ENCODE measurements at places on chromosomes 6 and 20. TPM values are rescaled to one million over a fixed set of nuclear protein-coding genes. Genes with fewer than 3 reads are reported as not detected.

DNA sequence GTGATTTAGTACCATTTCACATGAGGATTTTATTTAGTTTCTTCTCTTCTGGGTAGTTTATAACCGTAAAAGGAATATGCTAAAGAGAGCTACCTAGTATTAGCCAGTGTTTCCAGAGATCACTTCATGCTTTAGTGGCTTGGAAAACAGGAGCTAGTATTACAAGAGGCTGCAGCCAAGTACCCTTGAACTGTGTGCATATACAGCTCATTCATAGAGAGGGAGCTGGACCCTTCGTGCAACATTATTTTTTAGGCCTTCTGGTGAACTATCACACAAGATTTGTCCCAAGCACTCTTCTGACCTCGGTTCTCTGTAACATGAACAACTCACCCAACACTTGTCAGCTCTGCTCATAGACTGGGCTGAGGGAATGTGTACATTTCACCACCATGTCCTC, 74.9 kb upstream of the RIN2 start:
- no peak for DNase-seq

The LY6G6D gene
- not detected for total RNA-seq

The THEMIS gene
- total RNA-seq, result 0.98 TPM

The PLAGL1 gene
- total RNA-seq, result 23.2 TPM

DNA sequence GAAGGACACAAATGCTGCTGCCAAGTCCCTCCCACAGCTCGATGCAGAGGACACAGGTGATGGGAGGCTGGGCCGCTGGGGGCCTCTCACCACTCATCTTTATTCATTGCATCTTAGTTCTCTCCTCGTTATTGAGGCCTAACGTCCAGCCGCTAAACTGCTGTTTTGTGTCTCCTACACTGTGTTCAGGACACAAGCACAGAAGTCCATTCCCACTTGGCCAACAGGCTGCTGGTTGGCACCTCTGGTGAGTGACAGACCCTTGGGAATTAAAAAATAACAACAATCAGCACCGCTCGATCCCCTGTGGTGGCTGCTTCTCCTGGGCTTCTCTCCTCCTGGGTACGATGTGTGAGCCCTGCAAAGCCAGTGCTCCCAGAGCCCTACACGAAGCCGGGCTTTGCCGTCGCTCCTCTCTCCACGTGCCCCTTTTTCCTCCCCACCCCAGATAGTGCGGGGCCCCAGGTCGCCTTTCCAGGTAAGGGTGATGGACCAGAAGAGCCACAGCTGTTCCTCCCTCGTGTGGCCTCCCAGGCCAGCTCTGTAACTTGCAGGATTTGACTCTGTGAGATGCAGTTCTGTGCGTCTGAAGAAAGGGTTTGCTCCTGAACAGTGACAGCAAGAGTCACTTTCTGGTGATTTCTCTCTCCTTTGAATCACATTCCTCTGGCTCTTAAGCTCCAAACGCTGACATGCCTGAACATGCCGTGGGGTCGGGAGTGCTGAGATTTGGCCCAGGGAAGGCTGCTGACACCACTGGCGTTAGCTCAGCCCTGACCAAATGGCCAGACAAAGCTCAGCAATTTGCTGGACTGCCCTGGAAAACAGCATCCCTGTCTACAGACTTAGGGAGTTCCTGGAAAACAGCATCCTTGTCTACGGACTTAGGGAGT, 59.3 kb downstream of the DLL1 start:
- DNase-seq, result no peak

GRCh38 chr6:3722785-3723184, 28.7 kb downstream of the PXDC1 start:
- DNase-seq, result no peak

DNA sequence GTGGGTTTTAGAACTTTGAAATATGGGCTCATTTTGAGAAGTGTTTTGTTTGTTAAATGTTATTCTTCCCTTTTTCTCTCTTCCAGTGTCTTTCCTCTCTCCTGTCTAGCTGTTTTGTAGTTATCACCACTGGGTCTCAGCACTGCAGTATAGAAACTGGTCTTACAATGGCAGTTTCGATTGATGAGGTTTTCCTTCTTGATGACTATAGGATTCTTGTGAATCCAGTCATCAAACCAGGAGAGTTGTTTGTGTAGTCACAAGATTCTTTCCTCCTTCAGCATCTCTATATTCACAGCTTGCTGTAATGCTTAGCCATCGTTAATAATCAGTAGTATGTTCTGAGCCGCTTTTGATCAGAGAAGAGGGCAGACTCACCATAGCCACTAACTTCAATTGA, 172.3 kb downstream of the OGFRL1 start:
- DNase-seq, result no peak

The ASF1A gene
- 8.6 TPM for total RNA-seq

GRCh38 chr6:23655525-23655924, 470.5 kb upstream of the NRSN1 start:
- DNase-seq, result no peak

GRCh38 chr20:8589956-8590355, 457.9 kb downstream of the PLCB1 start:
- DNase-seq, result no peak

GRCh38 chr6:31403283-31404060, at the start of gene MICA:
TSS of gene MICA (plus strand) at chr6:31403595. CDS start at chr6:31403633, 38 bp downstream.
- peak; percentile 84 for DNase-seq

The SOX12 gene
- 7.5 TPM for total RNA-seq

The CBLN4 gene
- total RNA-seq, result 2.2 TPM

GRCh38 chr6:137759624-137760023, 107.4 kb upstream of the TNFAIP3 start:
- DNase-seq, result no peak

GRCh38 chr6:63714091-63714490, 78.5 kb downstream of the PHF3 start:
- no peak for DNase-seq

DNA sequence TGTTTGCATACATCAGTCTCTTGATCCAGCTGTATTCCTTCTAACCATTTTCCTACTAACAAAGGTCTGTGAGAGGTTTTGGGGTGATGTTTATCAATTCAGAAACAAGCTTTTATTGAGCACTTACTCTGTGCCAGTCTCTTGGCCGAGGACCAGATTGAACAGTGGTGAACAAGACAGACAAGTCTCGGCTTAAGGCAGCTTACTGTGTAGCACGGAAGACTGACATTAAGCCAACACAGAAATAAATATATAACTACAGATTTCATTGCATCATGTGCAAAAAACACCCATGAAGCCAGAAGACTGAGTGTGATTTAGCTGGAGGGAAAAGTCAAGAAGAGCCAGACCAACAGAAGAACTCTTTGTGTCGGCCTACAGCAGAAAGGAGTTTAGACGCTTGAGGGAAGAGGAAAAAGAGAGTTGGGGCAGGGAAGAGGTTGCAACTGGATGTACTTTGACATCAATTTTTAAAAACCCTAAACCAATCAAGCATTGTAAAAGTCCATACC, 549.6 kb upstream of the CITED2 start:
- no peak for DNase-seq

DNA sequence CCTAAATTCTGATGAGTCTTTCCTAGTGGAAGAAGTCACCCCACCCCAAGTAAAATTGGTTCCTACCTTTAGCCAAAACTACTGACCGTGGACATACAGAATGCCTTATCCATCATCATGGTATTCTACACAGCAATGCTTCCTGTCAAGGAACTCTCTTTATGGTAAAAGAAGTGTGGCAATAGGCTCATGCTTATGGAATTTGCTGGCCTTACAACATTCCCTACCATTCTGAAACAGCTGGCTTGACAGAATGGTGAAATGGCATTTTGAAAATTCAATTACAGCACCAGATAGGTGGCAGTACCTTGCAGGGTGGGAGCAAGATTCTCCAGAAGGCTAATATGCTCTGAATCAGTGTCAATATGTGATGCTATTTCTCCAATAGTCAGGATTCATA, 41.8 kb upstream of the BACH2 start:
- no peak for DNase-seq

The CDSN gene
- not detected for total RNA-seq

DNA sequence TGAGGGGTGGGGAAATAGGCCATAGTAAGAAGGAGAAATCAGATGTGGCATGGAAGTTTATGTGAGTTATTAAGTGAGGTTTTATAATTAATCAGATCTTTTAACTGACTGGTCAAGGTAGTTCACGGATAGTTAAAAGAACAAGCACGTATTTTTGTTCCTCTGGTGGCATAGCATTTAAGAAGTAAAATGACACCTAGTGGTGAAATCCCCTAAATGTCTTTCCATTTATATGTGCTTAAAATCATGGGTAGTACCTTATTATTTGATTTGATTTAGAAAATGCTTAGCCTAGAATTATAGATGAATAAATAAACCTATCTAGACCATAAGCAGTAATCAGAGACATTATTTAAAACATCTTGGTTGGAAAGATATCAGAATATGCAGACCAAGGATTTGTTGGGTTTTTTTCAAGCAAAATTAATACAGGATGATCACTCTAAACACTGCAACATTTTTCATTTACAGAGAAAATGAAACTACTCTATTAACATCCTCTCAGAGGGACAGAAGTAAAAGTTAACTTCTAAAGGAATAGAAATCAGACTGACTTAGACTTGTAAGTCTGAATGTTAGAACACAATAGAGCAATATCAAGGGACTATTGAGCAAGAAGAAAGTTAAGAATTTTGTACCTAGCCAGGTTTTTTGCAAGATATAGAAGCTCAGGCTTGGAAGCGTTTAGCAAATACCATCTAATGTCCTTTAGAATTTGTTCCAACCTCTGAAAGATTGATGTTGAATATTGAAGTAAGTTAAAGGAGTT, 81.1 kb downstream of the STXBP5 start:
- DNase-seq, result no peak

The BHLHE23 gene
- not detected for total RNA-seq

- no peak for DNase-seq
Observed at GRCh38 chr6:150026976-150027805, 1.9 kb upstream of the RAET1L start.

GRCh38 chr6:87498048-87498447, 25.3 kb downstream of the SLC35A1 start:
- DNase-seq, result no peak

- no peak for DNase-seq
Observed at GRCh38 chr20:6663751-6664388, 103.6 kb upstream of the BMP2 start.

GRCh38 chr6:89412071-89413005, at the start of gene RRAGD:
TSS of gene RRAGD (minus strand) at chr6:89412273. CDS start at chr6:89411993, 280 bp downstream.
- peak; percentile 75 for DNase-seq

- no peak for DNase-seq
Observed at GRCh38 chr6:143594647-143595046, 83.1 kb upstream of the PHACTR2 start.

DNA sequence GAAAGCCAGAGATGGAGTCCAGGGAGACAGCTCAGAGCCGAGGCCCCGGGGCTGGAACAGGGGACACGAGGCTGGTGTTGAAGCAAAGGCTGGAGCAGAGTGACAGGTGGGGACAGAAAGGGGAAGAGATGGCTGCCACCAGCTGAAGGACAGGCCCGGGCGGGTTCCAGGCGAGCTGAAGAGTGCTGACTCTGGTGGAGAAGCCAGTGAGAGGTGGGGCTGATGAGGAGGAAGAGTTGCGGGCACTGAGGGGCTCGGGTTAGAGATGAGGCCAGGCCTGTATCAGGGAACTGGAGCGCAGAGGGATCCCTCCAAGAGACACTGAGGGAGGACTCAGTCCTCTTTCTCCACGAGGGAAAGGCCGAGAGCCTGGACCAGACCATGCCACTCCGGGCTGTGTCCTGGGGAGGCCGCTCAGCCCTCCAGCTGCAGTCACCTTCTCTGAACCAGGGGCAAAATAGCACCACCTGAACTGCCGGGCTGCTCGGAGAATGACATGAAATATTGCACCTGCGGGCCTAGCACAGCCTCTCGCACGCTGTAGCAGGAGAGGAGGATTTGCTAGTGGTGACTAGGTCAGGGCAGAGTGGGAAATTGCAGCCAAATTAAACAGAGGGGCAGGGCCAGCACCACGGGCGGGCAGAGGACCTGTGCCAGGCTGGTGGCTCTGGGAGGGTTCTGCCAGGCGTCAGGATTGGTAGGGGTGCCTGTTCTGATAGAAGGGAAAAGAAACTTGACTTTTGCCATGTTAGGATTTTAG, 175.9 kb downstream of the ZDHHC14 start:
- DNase-seq, result no peak

The SLC22A16 gene
- total RNA-seq, result not detected

- no peak for DNase-seq
Observed at GRCh38 chr6:27275025-27275956, 27.8 kb downstream of the PRSS16 start.

The PLCG1 gene
- 139 TPM for total RNA-seq

The TMEM244 gene
- not detected for total RNA-seq

The HLA-DQA2 gene
- not detected for total RNA-seq

- DNase-seq, result no peak
Observed at GRCh38 chr6:22295145-22295544, 1.7 kb downstream of the PRL start.

The TAF8 gene
- total RNA-seq, result 23.9 TPM

DNA sequence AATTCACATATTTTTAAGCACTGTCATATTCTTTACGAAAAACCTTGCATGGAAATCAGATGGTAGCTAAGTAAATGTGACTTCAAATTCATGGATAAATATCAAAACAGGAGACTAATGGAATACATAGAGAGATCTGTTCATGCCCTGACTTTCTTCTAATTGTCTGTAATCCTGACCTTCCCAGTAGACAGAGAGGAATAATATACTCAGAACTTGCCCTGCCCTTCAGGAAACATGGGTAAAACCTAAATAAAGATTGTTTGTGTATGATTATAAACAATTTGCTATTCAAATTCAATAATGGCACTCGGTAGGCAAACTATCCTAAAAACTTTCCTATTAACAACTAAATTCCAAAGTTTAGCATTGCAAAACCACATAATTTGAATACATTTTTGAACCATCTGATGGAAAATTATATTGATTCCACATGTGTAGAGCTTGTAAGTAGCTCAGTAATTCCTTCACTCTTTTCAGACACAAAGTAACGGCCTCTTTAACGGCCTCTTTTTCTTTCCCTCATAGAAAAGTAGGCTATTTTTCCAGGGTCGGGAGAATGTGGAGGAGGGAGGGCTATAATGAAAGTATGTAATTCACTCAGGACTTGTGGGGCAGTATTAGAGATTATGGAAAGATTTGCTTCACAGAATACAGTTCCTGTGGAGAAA, 227.6 kb downstream of the ALDH8A1 start:
- DNase-seq, result no peak

The HIVEP1 gene
- total RNA-seq, result 20.5 TPM

The CYP39A1 gene
- 7.6 TPM for total RNA-seq

The CRISP2 gene
- total RNA-seq, result not detected

The LINC00237 gene
- not detected for total RNA-seq

GRCh38 chr6:163296835-163297519, 117.5 kb upstream of the QKI start:
- no peak for DNase-seq

- no peak for DNase-seq
Observed at GRCh38 chr6:137231895-137232294, 12.7 kb upstream of the IFNGR1 start.

Data from tibial nerve (tissue), 4 donors.